Spleen (tissue), 13 donors: ENCODE measurements at places on chromosomes 2 and 18.
A peak's percentile ranks its signal among the peaks of the same experiment; 100 is the strongest.

GRCh38 chr2:98568161-98568956 lies 40.0 kb downstream of the COA5 start:
- DNase-seq, result no peak

GRCh38 chr2:129058981-129059380 lies 740.3 kb upstream of the HS6ST1 start:
- no peak for DNase-seq

GRCh38 chr2:1990724-1991123 lies 246.4 kb upstream of the PXDN start:
- no peak for DNase-seq

- DNase-seq, result no peak
Measured at GRCh38 chr2:11404376-11405073, 60.1 kb upstream of the ROCK2 start.

- DNase-seq, result peak; percentile 90
Measured at GRCh38 chr2:167292430-167293171, 404.3 kb downstream of the XIRP2 start.

DNA sequence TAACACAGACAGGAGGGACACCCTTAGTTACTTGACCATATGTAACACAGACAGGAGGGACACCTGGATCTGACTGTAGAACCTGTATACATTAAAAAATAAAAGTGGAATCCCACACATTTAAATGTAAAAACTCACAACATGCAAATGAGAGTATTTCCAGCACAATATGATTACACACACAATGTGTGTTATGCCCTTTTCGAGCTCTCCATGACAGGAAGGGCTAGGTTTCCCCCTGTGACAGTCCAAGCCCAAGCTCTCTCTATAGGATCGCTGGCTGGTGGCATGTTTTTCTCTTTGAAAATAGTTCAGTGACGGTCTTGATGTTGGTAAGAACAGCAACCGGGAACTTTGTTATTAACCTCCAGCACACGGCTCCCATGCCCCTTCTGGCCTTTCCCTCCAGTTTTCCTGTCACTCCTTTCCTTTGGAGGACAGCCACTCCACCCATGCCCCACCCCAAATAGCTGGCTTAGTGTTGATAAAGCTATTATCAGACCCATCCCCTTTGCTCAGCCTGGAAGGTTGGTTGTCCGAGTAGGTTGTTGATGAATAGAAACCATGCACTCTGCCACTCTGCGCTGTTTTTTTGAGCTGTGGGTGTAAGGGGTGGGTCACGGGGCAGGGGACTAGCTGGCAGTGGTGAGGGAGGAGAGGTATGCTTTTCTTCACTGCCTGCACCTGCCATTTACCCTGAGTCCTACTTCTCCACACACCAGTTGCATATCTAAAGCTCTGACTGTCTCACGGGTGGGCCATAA lies 2.7 kb downstream of the RASGRP3 start:
- DNase-seq, result no peak

DNA sequence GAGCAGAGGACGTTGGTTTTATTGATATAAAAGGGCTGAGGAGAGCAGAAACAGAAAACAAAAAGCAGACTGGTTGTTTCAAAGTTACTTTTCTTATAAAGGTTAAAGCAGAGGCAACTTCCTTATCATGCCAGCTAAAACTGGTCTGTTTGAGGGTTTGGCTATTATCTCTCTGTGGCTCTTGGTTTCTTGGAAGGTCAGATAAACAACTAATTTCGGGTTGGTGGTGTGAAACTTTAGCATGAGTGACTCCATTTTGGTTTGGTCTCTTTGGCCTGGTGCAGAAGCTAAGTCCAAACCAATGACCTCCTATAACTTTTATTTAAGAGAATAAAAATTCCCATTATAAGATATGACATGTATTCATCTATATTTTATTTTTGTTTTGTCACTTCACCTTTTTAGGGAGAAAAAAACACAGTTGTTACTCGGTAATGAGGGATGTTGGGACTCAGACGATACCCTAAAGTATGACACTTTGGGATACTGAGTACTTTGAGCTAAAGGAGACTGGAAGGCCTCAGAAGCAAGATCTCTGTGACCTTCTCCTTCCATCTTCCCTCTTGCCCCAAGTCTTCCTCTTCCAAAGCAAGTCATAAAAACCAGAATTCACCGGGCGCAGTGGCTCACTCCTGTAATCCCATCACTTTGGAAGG lies 23.3 kb downstream of the TNFAIP6 start:
- no peak for DNase-seq

DNA sequence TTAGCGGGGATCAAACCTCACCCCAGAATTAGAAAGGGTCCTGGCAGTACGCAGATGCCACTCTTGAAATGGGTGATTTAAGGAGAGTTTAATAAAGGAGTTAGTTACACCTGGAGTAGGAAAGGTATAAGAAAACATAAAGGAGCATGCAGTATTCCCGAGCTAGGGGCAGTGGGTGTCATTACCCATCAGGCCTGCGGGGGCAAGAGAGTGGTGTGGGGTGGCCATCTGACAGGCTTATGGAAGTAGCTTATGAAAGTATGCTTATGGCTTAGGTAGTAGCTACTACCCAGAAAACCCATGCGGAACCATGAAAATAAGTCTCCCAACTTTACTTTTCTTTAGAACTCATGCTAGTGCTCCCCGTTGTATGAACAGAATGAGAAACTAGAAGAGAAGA lies 568.9 kb upstream of the ACVR2A start:
- DNase-seq, result no peak
